ENCODE measurements at places on chromosomes 12 and 14.
A peak's percentile ranks its signal among the peaks of the same experiment; 100 is the strongest.

GRCh38 chr12:101567918-101568317, 26.9 kb upstream of the MYBPC1 start:
- DNase-seq: no peak

DNA sequence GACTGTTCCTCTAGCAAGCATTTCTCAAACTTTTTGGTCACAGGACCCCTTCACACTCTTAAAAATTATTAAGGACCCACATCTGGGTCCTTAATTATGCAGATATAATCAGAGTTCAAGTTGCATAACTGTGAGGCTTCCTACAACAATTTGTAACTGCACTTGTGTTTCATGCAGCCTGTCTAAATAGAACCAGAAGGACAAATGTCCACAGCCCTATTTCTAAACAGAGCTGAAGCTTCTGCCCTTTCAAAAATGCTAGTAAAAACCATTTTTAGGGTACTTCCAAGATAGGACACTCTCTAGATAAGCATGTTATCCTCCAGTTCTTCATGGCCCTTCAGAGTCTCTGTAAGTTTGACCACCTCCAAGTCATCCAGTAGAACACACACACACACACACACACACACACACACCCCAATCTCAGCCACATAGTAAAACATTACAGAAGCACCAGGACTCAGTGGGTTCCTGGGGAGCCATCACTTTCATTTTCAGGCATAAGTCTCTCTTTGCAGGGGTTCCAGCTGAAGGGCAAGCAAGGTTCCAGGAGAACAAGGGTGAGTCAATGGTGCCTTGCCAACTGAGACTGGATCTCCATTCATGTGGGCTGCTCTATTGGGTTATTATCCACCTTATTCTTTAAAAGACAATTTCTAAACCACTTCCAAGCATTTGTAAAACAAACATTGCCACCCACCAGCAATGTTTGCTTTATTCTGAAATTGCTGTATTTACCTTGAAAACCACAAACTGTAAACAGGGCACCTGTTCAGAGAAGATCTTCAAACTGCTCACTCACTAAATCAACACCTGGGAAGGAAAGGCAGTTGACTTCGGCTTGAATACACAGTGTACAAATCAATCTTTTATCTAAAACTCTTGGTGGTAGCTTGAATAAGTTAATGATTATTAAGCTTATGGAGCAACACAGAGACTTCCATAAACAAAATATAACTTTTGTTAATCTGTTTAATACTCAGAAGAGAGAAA, 64.1 kb downstream of the ITPR2 start:
- DNase-seq: no peak

DNA sequence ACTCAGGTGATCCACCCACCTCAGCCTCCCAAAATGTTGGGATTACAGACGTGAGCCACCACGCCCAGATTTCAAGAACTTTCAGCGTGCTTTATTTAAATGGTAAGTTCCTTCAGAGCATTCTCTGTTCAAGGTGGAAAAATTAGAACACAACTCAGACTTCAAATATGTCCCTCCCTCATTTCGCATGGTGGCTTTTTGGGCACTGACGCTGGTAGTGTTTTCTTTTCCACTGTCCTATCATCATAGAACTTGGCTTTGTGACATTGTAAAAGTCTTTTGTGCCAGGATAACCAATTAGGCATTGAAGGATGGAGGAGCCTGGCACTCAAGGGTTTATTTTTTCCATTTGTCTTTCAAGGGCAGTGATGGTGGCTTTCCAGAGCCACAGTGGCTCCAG, 190.8 kb downstream of the NUAK1 start:
- DNase-seq: no peak

DNA sequence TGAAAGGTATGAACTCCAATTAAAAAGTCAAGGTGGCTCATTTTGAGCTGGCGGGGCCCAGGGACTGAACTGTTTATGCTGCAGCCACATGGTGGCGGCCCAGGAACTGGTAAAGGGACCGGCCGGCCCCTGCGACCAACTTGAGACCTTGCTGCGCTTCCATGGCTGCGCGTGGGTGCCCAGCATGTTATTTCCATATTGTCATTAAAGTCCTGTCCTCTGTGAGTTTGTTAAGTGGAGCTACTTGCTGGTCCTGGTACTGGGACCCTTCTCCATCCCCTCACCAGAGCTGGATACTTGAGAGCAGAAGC, 62.3 kb downstream of the BEGAIN start:
- no peak for DNase-seq

GRCh38 chr12:2306735-2307134, 253.9 kb downstream of the CACNA1C start:
- no peak for DNase-seq

DNA sequence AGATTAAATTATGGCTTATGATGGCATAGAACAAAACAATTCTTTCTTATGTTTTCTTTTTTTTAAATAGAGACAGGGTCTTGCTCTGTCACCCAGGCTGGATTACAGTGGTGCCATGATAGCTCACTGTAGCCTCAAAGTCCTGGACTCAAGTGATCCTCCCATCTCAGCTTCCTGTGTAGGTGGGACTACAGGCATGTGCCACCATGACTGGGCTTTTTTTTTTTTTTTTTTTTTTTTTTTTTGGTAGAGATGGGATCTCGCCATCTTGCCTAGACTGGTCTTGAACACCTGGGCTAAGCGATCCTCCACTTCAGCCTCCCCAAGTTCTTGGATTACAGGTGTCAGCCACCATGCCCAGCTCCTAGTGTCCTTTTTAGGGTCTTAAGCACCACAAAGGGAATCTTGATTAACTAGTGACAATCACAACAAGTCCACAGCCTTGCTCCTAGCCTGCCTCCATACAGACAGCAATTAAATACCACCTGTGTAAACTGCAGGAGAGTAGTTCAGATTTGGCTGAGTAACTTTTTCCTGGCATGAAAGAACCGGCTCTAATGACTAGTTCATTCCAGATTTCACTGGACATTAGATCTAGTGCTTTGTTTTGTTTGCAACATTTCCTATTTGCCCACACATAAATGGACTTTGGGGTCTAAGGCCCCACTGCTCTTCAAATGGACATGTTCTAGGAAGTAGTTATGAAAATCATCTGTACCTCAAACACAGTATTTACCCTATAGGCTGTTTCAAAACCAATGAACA, 61.6 kb downstream of the SH2B3 start:
- no peak for DNase-seq

GRCh38 chr12:129561304-129561703, 342.5 kb downstream of the TMEM132D start:
- no peak for DNase-seq

GRCh38 chr12:108119126-108119973, 9.7 kb upstream of the WSCD2 start:
- DNase-seq: no peak

- no peak for DNase-seq
Measured at GRCh38 chr12:74538491-74539258, 1.0 kb downstream of the ATXN7L3B start.

- DNase-seq: no peak
Measured at GRCh38 chr12:47894068-47894467, 10.7 kb downstream of the VDR start.

DNA sequence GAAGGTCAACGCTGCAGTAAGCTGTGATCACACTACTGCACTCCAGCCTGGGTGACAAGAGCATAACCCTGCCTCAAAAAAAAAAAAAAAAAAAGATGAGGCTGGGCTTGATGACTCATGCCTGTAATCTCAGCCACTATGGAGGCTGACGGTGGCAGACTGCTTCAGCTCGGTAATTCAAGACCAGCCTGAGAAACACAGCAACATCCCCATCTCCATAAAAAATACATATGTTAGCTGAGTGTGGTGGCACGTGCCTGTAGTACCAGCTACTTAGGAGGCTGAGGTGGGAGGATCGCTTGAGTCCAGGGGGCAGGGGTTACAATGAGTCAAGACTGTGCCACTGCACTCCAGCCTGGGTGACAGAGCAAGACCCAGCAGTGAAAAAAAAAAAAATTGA, 50.4 kb downstream of the GXYLT1 start:
- DNase-seq: peak; percentile 13

DNA sequence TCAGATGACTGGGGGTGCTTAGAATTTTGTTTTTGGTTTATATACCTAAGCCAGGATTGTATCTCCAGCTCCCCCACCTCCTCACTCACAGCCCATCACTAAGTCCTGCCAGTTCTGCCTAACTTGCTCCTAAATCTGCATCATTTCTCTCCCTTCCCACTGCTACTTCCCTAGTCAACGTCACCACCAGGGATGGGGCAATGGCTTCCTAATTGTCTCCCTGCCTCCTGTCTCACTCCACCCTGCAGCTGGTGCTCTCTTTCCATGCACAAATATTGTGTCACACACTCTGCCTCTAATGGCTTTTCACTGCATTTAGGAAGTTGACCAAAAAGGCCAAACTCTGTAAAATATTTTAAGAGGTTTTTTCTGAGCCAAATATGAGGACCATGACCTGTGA, 11.5 kb downstream of the OAS2 start:
- DNase-seq: no peak

All from stimulated activated CD8-positive, alpha-beta memory T cell treated with anti-CD3 and anti-CD28 coated beads, Interleukin-2, amount 100 ng/mL, for 1 hour (primary cell).